ENCODE measurements at places on chromosomes 6 and 20.

DNA sequence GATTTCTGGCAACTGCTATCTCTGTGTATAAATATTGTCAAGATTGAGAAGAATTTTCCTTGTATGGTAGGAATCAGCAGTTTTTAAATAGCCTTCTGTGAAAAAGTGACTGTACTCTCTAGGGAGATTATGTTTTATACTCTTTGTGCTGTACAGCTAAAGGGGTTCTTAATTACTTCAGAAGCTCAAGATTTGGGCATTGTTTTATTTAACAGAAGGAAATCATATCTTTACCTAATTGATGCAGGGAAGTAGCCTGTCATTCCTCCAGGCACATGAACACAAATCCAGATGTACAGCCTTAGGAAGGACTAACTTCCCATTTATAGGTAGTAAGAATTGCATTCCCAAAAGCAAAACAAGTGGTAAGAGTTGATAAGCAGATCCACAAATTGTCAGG lies 1.3 kb downstream of the CALHM5 start:
- no peak for DNase-seq

DNA sequence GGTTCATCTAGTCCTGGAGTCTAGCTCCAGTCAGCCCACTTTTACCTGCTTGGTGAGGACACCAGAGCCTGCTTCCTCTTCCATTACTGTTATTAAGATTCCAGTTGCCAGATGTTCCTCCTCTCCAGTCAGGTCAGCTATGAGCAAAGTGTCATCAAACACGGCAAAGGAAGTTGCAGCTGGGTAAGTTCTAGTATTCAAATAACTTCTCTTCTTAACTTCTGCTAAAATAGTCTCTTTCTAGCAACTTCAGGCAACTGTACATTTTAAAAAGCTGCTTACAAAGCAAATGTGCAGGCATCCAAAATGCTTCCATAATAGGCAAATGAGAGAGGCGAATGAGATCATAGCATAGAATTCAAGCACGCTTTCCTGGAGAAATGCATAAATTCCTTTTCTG lies 18.4 kb upstream of the MRPS18A start:
- DNase-seq, result peak; percentile 29

DNA sequence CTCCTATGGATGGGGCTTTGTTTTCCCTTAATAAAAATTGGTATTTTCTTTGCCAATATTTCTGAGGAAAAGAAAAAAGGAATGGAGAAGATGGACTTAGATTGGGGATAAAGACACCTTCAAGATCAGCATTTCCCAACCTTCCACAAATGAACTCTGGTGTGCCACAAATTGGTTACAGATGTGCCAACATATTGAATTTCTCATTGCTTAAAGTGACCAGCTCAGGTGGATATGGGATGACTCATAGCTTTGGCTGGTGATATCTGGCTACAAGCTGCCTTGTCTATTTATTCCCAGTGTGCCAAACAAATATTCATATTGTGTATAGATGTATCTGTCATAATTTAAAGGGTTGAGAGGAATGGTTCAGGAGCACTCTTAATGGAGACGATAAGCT lies 32.5 kb downstream of the THEMIS start:
- no peak for DNase-seq

DNA sequence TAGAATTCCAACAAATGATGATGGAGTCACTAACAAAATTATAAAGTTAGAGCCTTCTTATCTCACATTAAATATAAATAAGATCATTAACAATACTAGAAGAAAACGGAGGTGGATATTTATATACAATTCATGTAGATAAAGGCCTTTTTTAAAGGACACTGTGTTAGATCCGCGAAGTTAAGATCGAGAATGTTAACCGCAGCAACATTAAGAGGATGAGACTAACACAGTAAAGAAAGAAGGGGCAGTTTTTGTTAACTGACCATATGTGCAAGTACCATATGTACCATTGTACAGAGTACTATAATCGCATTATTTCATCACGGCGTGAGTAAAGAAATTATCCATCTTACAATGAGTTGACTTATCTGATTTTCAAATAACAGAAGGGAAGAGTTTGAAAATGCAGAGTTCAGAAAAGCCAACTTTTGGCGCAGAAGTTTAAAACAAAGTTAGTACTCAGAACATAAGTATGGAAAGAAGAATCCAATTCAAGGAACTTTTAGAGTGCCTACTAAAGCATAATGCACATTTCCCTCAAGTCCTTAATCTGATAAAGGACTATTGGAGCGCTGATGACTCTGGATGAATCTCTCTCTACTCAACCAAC lies 1.4 kb downstream of the FBXL4 start:
- DNase-seq, result no peak

GRCh38 chr20:30500829-30501440 lies 756.5 kb upstream of the DEFB115 start:
- DNase-seq, result no peak

DNA sequence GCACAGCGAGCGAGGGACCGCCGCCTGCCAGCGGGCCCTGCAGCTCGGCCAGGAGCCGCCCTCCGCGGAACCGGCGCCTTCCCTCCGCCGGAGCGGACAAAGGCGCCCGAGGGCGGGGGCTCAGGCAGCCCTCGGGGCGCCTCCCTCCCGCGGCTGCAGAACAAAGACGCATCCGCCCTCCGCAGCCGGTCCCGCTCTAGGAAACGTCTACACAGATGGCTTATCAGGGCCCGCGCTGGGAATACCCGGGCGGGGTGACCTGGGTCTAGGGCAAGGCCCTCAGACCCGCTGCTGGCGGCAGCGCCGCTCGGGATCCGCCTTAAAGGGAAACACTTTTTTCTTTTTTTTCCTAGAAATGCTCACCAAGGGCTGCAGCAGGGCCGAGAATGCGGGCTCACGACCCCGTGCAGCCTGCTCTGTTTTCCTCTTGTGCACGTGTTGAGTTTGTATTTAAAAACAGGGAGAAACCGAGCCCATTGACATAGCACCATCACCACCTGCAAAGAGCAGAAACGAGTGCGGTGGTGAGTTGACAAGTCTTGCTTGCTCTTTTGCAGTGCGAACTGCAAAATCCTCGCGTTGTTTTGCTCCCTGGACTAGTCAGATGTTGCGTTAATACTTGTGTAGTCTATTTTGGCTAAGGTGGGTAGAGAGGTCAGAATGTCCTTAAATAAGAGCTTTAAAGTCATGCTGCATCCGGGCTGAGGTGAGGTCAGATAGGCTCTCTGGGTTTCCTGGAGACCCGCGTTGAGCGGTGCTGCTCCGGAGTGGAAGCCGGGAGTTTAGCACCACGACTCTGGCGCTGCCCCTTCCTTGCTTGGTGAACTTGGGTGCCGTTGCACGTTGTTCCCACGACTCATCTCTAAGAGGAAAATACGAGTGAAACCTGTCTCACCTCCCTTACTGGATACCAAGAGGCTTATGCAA lies 1.1 kb upstream of the RPS6KA2 start:
- DNase-seq, result peak; percentile 60

GRCh38 chr6:10373642-10374359 lies 41.1 kb downstream of the TFAP2A start:
- DNase-seq, result no peak

- no peak for DNase-seq
Measured at GRCh38 chr6:96499781-96500180, 21.8 kb upstream of the UFL1 start.

DNA sequence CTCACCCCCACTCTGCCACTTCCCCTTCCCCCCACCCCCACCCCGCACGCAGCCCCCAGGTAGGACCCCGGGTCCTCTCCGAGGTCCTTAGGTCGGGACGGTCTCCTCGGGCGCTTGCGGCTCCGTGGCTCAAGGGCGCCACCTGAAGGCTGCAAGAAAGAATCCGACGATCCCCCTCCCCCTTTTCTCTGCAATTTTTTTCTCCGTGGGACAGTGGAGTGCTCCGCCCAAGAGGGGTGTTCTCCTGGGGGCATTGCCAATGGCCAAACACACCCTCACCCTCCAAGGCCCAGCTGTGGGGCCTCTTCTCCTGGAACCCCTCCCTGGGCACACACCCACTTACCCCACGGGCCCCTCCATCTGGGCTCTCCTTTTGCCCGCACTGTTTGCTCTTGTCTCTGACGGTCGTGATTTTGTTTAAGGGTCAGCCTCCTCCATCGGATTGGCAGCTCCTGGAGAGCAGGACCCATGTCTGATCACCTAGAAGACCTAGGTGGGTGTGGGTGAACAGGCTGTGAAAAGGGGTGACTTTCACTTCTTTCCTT lies 1.1 kb upstream of the TMEM74B start:
- DNase-seq, result peak; percentile 72

DNA sequence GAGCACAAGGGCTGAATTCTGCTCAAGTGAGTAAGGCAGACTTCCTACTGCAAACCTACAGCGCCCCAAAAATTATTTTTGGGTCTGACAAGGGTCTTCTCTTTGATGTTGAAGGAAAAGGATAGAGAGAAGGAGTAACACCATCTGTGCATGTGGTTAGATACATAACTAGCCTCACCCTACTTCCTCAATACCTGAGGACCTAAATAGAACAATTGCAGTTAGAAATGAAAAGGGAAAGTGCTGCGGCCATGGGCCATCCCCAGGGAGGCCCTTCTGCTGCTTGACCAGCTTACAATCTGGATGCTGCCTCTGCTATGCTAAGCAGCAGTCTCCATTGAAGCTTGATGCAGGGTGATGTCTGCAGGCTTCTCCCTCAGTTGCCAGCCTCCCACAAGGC lies 63.2 kb upstream of the ARMH2 start:
- DNase-seq, result no peak

GRCh38 chr6:13769655-13770053 lies 44.7 kb downstream of the MCUR1 start:
- DNase-seq, result no peak

DNA sequence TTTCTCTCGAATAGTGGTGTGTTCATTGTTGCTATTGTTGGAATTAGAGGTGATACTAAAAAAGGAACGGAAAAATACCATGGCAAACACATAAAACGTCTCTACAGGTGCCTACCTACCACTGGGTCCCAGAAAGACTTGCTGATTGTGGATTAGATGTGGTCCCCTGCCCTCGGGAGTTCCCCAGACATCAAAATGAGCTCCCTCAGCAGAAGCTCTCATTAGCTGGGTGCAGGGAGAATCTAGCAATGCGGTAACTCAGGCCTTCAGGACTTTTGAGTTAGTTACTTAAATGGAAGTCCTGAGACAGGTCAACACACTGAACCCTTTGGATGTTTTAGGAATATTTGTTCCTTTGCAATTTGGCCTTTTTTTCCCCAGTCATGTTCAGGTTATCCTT lies 6.1 kb downstream of the IRF4 start:
- no peak for DNase-seq

- DNase-seq, result no peak
Measured at GRCh38 chr6:47159763-47160162, 117.6 kb upstream of the ADGRF1 start.

DNA sequence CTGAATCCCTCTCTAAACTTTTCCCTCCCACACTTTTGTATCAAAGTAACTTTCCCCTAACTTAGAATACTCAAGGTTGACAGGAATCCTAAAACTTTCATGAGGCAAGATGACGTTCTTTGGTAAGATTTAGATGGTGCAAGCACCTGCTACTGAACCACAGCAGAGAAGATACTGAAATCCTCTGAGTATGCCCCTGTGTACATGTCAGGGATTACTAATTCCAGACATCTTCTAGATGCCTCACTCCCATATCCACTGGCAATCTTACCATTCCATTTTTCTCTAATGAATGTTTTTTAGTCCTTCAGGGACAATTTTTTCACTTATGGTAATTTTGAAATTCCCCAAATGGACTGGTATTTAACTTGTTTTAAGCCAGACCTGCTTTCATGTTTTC lies 9.1 kb downstream of the APOBEC2 start:
- DNase-seq, result no peak

DNA sequence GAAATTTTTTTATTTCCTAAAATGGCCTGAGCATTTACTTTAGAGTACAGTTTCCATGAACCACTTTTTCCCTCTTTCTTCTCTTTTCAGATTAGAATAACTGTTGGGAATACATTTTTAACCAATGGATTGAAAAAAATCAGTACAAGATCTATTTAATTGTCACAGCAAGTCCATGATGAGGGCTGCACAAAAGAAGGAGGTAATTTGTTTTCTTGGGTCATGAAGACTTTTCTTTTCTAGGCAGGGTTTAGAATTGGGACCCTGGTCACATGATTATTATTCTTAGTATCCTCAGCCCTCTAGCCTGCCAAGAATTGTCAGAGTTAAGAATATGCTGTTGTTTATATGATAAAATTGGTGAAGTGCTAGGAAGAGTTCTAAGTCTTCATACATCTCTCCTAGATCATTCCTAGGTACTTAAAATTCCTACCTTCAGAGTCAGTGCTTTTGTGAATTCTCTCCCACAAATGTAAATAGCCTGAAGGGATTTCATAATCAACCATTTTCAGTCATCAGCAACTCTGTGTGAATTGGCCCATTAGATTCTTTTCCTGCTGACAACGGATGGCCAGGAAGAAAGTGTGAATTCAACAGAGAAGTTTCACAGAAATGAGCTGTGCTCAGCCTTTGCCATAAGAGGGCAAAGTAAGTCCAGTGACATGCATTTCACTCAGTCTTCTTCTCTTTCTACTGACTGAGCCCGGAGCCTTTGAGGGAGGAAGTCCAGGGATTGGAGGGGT lies 32.4 kb upstream of the TPBG start:
- DNase-seq, result no peak

DNA sequence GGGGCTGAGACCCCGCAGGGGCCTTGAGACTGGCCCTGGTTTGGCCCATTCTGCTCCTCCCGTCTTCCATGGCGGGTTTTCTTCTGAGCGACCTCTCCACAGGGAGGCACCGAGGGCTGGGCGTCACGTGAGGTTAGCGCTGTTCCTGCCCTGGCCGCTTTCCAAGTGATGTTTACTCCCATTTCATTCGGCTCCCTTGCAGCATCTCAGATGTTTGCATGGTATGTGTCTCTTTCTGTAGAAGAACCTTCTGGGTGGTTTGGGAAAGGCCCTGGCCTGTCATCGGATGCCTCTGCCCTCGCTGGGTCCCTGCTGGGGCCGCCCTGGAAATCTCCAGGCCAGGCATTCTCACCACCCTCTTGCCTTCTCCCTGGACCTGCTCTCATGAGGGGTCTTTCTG lies 17.3 kb downstream of the RAMACL start:
- DNase-seq, result no peak

DNA sequence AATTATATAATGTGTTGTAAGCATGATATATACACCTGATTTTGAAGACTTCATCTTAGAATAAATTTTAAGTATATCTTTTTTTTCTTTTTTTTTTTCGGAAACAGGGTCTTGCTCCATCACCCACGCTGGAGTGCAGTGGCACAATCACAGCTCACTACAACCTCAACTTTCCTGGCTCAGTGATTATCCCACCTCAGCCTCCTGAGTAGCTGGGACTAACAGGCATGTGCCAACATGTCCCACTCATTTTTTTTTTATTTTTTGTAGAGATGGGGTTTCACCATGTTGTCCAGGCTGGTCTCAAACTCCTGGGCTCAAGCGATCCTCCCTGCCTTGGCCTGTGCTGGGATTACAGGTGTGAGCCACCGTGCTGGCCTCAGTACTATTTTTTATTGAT lies 17.1 kb downstream of the VPS52 start:
- no peak for DNase-seq

DNA sequence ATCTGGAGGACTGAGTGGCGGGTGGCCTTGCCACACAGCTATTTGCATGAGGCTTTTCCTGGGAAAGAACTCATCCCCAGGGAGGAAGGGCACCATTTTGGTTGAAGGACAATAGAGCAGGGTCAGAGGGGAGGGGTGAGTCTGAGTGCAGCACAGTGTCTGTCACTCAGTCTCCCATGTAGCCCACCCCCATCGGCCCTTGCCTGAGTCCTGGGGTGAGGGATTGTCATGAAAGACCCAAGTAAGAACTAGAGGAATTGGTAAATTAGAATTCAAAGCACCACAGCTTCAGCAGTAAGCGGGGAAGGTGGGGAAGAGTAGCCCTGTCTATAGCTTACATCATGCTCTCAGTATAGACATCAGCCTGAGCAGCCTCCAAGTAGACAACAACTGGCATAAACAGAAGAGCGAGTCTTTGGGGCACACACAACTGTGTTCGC lies 90.4 kb upstream of the TMEM30A start:
- DNase-seq, result no peak

All from Peyer's patch (tissue), 4 donors.